ENCODE measurements at places on chromosomes 13 and 19.

GRCh38 chr19:3423183-3423829 lies 56.9 kb downstream of the NFIC start:
- no peak for DNase-seq

- DNase-seq: no peak
Observed at GRCh38 chr19:47187797-47188196, 43.2 kb downstream of the BBC3 start.

GRCh38 chr13:21458813-21459701 lies at the start of gene ZDHHC20:
Gene ZDHHC20, minus strand, starts transcription at chr13:21459303. Its CDS starts 132 bp downstream, at chr13:21459171.
- peak; percentile 93 for DNase-seq

DNA sequence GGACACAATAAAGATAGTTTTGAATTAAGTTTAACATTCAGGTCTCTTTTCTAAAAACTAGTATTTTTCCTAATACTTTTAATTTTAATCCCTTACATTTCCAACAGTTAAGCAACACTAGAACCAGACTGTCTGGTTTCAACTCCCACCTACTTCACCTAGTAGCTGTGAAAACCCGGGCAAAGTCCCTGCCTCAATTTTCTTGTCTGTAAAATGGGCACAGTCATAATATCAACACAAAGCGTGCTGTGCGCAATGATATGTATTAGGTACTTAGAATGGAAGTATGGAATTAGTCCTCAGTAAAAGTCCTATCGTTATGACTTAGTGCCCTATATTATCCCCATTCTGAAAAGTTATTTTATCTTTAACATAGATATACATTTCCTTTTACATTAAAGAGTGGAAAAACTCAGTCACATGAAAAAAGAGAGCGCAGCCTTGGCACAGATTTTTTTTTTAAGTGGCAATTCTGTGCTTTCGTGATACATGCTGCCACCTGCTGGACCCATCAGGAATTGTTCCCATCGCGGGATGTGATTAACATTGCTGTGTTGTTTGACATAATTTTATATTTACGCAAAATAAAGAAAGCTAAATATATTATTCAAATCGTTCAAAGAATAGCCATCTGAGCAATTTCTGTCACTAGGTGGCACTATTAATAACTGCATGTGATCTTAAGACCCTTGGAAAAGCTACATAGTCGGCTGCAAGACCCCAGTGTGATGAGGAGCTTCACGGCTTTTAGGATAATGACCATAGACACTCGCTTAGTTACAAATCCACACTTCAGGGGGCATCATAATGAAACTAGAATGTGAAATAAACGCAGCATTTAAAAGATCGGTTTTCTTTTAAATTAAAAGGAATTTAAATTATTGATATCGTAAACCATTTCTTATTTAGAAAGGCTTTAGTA lies 59.9 kb downstream of the LIG4 start:
- peak; percentile 43 for DNase-seq

GRCh38 chr13:23391752-23392151 lies 41.8 kb downstream of the SACS start:
- no peak for DNase-seq

GRCh38 chr19:56355517-56355916 lies 37.8 kb downstream of the ZNF582 start:
- no peak for DNase-seq

DNA sequence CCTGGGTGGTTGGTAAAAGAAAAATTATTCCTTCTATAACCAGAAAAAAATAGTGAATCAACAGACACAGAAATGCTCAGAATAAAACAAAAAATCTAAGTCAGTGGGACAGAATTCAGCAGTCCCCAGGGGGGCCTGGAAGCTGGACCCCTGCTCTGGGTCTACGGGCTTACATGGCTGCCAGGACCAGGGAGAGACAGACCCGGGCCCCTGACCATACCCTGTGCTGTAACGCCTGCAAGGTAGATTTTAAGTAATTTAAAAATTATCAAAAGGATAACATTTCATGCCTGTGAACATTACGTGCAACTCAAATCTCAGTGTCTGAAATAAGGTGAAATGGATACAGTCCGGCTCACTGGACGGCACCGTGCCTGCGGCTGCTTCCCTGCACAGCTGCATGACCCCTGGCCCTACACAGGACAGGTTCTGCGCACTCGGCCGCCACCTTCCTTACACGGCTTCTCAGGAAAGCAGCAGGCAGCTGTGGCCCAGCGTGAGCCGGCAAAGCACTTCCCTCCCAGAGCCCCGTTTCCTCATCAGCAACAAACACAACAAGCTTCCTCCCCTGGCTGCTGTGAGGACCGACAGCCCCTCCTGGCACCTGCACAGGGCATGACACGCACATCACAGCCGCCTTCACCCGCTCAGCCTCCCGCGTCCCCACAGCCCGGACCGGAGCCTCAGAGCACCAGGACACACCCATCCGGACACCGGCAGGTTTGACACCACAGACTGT lies 22.2 kb downstream of the RASA3 start:
- peak; percentile 66 for DNase-seq

- DNase-seq: no peak
Observed at GRCh38 chr13:53873558-53873957, 844.9 kb downstream of the OLFM4 start.

- peak; percentile 54 for DNase-seq
Observed at GRCh38 chr19:6501740-6502648, at the start of gene TUBB4A. Gene TUBB4A, minus strand, starts transcription at chr19:6502309. Its CDS starts 97 bp downstream, at chr19:6502212.

GRCh38 chr19:49333418-49333805 lies 1.8 kb upstream of the CD37 start:
- no peak for DNase-seq

DNA sequence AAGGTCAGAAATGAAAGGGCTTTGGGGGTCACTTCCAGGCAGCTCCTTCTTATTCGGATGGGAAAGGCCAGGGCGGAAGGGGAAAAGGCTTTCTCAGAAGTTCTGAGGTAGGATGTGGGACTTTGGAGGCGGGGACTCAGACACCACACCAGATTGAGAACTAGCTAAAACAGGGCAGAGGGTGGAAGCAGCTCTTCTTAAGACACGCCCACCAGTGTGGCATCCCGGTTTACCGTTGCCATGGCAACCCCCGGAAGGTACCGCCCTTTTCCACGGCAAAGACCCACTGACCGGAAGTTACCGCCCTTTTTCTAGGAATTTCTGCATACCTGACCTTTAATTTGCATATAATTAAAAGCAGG lies 3.8 kb upstream of the LILRA5 start:
- DNase-seq: no peak

DNA sequence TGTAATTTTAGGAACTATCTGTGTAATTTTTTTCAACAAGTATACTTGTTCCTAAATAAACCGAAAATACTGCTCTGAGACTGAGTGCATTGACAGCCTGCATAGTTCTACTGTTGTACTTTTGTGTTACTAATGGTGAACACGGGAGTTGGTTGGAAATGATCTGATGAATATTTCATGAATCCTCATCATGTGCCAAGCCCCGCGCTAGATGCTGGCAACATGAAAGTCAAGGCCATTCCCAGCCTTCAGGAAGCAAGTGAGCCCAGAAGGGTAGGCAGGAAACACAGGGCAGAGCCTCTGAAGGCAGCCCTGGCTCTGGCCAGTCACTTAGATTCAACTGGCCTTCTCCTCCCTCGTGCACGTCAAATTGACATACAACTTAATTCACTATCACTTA lies 106.1 kb downstream of the ABCC4 start:
- DNase-seq: no peak

DNA sequence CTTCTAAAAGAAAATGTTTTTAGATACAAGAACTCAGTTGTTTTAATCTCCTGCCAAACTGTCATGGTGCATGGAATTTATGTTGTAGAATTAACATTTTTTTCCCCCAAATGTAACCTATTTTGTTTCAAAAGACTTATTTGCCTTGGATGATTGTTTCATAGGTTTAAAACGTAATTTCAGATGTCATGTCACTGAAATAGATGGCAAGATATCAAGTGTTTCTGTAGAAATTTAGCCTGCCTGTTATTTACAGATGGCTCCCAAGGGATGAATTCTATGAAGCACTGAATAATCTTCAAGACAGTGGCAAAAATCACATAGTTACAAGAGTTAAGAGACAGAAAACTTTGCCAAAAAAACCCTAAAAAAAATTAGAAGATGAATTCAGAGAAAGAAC lies 1484.6 kb downstream of the OLFM4 start:
- DNase-seq: no peak

- no peak for DNase-seq
Observed at GRCh38 chr19:52742516-52742915, 7.7 kb upstream of the ZNF611 start.

DNA sequence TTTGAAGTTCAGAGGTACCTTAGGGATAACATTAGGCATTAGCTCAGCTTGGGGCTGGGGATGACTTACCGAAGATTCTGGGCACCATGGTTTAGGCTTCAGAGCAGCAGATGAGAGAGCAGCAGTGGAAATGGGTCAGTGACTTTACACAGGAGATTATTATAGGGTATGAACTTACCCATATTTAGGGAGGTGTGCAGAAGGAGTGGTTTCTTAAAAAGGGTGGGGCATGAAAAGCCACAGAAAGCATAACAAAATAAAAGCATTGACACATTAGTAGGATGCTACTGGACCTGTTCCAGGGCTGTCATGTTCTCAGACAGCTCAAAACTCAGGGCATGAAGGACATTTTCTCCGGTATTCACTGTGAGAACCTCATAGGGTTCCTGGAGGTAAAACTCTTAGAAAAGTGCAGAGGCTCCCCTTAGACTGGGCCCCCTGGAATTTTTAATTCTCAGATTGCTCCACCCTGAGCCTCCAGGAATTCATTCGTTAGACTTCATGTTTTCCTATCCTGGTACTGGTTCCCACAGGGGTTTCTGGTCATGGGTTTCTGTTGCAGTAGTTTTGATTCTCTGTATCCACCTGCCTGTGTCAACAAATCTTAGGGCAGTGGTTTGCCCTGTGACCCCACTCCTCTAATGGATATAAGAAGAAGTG lies 20.7 kb downstream of the IGFL1 start:
- DNase-seq: no peak

DNA sequence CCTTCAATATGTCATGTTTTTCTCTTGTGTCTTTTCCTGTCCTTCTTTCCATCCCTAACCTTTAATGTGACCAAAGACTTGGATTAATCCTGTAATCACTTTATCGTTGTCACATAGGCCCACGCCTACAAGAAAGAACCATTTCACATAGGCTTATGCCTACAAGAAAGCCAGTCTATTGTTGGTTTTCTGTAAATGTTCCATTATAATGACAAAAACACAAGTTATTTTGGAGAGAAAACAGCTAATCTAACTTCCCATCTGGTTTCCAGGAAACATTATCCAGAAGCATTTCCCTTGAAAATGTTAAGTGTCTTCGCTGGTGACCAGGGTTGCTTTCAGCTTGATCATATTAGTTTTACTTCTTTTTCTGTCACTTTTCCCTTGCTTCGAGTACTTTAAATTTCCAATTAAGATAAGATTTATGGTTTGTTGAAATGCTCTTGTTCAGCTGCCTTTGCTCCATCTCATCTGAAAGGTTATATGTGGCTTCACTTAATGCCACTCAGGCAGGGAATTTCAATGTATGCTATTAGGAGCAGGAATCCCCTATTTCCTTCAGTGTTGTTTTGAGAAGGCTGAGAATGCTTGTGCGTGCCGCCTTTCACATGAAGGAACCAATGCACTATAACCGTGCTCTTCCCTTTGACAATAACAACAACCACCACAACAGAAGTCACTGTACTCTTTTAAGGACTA lies 708.2 kb downstream of the EFNB2 start:
- DNase-seq: no peak

Data from stimulated activated CD4-positive, alpha-beta T cell treated with anti-CD3 and anti-CD28 coated beads, Interleukin-4, amount 100 ng/mL, for 4 hours (primary cell).